Motor neuron (in vitro differentiated cells): ENCODE measurements at places on chromosomes 5 and 9.
A peak's percentile ranks its signal among the peaks of the same experiment; 100 is the strongest.

DNA sequence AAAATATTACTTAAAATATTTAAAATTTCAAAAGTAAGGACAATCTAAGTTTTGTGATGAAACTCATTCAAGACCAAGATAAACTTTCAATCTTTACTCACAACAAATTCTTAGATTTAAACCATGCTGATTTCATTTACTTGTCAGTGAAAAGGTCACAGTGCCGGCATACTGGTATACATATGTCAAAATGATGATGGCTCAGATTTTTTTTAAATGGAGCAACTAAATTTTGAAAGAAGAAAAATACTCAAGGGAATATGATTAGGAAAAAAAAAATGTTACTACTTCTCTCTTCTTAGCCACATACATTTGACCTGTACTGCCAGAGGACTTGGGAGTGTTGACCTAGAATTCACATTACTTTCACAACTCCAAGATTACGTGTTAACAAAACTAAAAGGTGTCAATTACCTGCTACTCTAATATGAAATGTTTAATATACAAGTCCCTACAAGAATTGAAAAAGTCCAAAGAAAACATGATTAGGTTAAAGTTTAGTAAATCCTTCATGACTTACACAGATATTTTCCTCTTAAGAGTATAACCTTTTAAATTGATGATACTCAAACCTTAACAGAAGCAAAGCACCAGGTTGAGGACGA is 4.6 kb downstream of the EFNA5 start:
- ATAC-seq = no peak

GRCh38 chr9:124218987-124219461 is 38.7 kb upstream of the NEK6 start:
- ATAC-seq = no peak

GRCh38 chr5:59709346-59709821 is 184.1 kb downstream of the PDE4D start:
- ATAC-seq = peak; percentile 84

DNA sequence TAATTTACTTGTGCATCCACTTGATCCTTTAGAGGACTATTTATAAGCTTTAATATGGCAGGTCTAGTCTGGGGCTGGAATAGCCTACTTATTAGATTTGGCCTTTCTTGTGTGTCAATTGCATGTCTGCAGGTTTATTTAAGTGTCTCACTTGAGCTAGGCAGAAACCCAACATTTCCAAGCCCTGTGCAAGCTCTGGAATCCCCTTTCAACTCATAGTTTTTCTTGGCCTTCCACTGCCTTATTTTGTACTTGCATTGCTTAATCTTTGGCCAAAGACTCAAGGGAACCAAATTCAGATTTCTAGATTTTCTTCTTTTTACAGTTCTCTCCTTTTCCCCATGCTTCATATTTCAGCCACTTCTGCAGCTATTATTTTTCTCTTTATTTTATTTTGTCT is 102.4 kb upstream of the RFX3 start:
- no peak for ATAC-seq

DNA sequence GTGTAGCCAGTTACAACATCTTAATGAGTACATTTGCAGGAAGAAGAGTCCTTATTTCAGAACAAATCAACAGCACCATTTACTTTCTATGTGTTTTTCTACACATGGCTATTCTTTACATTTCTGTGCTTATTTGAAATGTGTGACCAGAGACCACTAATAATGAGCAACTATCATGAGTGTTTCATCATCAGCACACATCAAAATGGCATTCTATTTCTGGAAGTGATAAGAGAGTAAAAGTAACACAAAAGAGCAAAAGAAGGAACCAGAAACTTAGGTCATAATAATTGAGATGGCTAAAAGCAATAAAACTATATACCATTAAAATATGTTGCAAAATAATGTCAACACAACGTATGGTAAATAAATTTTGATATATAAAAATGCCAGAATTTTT is 159.7 kb downstream of the PBX3 start:
- no peak for ATAC-seq

GRCh38 chr5:149268928-149269557 is 2.6 kb upstream of the AFAP1L1 start:
- no peak for ATAC-seq

GRCh38 chr5:124402144-124402581 is 344.3 kb downstream of the ZNF608 start:
- peak; percentile 25 for ATAC-seq
